ENCODE measurements at places on chromosomes 6 and 20. TPM values are rescaled to one million over a fixed set of nuclear protein-coding genes. Genes with fewer than 3 reads are reported as not detected.

DNA sequence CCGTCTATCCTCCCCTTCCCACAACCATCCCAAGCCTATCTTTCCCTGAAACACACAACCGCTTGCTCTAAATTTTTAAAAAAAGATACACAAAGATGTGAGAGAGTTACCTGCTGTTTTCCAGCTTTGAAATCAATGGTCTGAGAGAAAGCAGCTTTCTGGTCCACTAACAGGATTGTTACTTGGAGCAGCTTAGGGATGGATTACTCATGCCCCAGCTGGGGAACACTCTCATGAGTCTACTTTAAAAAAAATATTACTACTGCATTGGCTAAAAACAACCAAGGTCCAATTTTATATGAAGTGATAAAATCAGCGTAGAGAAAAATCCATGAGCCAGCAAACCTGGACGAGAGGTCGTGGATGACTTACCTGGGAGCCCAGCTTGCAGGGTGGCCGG is 29.6 kb upstream of the FOXC1 start:
- DNase-seq = no peak
- H3K27me3 ChIP-seq = no peaks in the 10 kb centered on the region
- no peak overlapping the region for H3K4me3 ChIP-seq

DNA sequence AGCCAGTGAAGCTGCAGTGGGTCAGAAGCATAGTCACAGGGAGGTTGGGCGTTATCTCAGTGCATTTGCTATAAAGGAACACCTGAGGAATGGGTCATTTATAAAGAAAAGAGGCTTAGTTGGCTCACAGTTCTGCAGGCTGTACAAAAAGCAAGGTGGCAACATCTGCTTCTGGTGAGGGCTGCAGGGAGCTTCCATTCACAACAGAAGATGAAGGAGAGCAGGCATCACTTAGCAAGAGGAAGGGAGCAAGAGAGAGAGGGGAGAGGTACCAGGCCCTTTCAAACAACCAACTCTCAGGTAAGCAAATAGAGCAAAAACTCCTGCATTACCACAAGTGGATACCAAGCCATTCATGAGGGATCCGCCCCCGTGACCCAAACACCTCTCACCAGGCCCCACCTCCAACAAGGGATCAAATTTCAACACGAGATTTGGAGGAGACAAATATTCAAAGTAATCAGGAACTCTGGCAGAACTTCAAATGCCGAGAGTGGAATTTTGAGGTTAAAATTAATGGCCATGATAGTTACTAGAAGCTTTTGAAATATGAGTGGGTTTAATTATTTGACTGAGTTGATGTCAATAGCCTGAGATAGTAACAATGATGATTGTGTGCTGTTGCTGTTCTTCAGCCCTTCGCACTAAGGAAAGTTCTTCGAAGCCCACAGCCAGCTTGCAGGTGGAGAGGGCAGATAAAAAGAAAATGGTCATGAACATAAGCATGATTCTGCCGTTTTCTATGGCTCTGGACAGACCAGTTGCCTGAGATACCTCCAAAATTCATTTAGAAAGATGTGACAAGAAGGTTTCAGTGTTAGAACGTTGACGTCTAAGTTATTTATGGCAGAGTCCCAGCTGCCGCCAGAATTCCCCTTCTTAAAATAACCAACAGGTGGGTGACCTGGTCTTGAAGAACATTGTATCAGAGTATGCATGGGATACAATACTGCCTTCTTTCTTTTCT is 55.3 kb upstream of the ADTRP start:
- no peak overlapping the region for H3K4me3 ChIP-seq
- no peaks in the 10 kb centered on the region for H3K36me3 ChIP-seq
- no peaks in the 10 kb centered on the region for H3K4me1 ChIP-seq
- H3K27me3 ChIP-seq = no peaks in the 10 kb centered on the region

DNA sequence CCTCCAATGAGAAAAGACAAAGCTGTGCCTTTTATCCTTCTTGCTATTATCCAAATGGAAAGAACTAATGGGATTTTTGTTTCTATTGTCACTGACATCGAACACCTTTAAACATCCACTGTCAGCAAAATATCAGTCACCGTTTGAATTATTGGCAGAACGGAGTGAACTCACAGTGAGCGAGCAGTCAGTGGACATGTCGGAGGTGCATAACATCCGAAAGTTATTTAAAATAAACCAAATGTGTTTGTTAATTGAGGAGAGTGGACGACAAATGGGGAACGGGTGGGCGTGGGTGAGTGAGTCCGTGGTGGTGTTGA is 38.8 kb downstream of the PMEPA1 start:
- no peak for DNase-seq
- H3K27me3 ChIP-seq = no peaks in the 10 kb centered on the region
- H3K4me1 ChIP-seq = peaks cover 13% of the 10 kb centered on the region
- H3K27ac ChIP-seq = no peak overlapping the region
- H3K36me3 ChIP-seq = no peaks in the 10 kb centered on the region

The SMLR1 gene
- not detected for total RNA-seq

GRCh38 chr6:149925974-149926777 is 3.3 kb upstream of the RAET1G start:
- no peaks in the 10 kb centered on the region for H3K36me3 ChIP-seq
- no peak overlapping the region for H3K27ac ChIP-seq
- H3K4me1 ChIP-seq = peaks cover 13% of the 10 kb centered on the region
- no peaks in the 10 kb centered on the region for H3K27me3 ChIP-seq
- DNase-seq = peak; percentile 95

DNA sequence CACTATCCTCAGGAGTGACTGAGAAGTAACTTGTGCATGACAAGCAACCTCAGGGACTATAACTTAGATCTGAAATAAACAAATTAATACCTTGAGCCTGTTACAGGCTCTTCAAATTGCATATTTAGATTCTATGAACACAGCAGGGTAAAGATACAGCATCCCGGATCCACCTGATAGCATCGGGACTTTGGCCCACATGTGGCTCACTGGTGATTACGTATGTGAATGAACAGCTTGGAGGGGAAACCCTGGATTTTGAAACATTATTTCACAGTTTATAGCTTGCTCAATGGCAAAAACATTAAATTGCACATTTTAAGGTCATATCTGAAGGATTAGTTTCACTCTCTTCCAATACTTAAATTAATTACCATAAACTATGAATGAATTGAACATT is 133.2 kb downstream of the KHDRBS2 start:
- DNase-seq = no peak
- no peaks in the 10 kb centered on the region for H3K36me3 ChIP-seq
- H3K27ac ChIP-seq = no peak overlapping the region
- H3K27me3 ChIP-seq = no peaks in the 10 kb centered on the region
- no peaks in the 10 kb centered on the region for H3K4me1 ChIP-seq

DNA sequence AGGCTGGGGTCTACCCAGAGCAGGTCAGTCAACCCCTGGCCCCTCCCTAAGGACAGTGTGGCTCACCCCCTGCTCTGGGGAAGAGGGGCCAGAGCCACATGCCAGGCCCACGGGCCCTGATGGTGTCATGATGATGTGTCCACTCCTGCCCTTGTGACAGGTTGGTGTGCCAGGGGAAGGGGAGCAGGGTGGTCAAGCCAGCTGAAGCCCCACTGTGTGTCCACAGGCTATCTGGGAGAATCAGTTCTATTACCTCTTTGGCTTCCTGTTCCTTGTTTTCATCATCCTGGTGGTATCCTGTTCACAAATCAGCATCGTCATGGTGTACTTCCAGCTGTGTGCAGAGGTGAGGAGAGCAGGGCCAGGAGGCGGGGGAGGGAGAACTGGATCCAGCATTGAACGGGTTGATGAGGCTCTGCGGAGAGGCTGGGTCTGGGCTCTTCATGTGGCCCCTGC is 47.7 kb downstream of the PLAGL2 start:
- H3K27ac ChIP-seq = no peak overlapping the region
- H3K4me1 ChIP-seq = no peaks in the 10 kb centered on the region
- DNase-seq = no peak
- H3K36me3 ChIP-seq = peaks cover 74% of the 10 kb centered on the region
- H3K27me3 ChIP-seq = no peaks in the 10 kb centered on the region

- H3K36me3 ChIP-seq = no peaks in the 10 kb centered on the region
- DNase-seq = no peak
- no peaks in the 10 kb centered on the region for H3K4me1 ChIP-seq
- no peaks in the 10 kb centered on the region for H3K27me3 ChIP-seq
Measured at GRCh38 chr20:48381353-48382120, 446.3 kb downstream of the PREX1 start.

DNA sequence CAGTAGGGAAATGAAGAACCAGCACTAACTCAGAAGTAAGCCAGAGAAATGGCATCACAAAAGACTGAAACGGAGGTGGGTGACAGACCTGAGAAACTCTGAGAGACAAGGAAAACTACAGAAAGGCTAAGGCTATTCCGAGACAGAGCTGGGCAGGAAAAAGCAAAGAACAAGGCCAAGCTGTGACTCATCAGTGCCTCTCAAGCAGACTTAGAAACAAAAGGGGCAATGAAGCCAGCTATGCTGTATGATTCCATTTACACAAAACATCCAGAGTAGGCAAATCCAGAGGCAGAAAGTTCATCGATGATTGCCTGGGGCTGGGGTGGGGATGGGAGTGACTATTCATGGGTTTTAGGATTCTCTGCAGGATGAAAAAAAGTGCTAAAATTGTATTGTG is 50.0 kb downstream of the SLC23A2 start:
- DNase-seq = peak; percentile 77
- H3K27me3 ChIP-seq = no peaks in the 10 kb centered on the region
- H3K36me3 ChIP-seq = no peaks in the 10 kb centered on the region
- H3K27ac ChIP-seq = peak overlapping the region; percentile 77

GRCh38 chr6:160768101-160768500 is 66.1 kb downstream of the PLG start:
- no peaks in the 10 kb centered on the region for H3K27me3 ChIP-seq
- H3K36me3 ChIP-seq = no peaks in the 10 kb centered on the region
- H3K4me1 ChIP-seq = no peaks in the 10 kb centered on the region
- H3K27ac ChIP-seq = no peak overlapping the region
